CD4-positive, alpha-beta T cell treated with Interleukin-17A for 4 hours (primary cell): ENCODE measurements at places on chromosomes 3 and 15.
A peak's percentile ranks its signal among the peaks of the same experiment; 100 is the strongest.

- DNase-seq, result no peak
Observed at GRCh38 chr3:126124896-126125295, 41.0 kb upstream of the SLC41A3 start.

GRCh38 chr15:86849136-86849535 lies 769.5 kb downstream of the AGBL1 start:
- DNase-seq, result no peak

GRCh38 chr3:98328933-98329332 lies 24.7 kb upstream of the OR5K4 start:
- DNase-seq, result no peak

- DNase-seq, result peak; percentile 56
Observed at GRCh38 chr15:31357148-31357547, 30.5 kb downstream of the KLF13 start.

GRCh38 chr3:52397676-52398399 lies 47.1 kb downstream of the SEMA3G start:
- DNase-seq, result no peak

DNA sequence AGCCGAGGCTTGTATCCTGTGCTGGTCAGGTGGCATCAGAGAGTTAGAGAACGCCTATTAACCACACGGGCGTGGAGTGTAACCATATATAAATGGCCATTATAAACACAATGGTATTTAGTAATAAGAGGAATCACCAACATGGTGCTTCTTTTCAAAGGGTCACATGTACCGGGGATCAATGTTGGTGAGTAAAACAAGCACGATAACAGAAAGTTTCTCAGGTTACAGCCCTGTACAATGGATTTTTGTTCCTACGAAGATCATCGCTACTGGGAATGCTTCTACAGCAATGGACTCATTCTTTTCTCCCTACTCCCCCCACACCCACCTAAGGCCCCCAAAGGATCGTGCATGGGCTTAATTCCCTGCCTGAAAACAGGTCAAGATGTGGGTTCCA lies 42.5 kb downstream of the MEIS2 start:
- no peak for DNase-seq

GRCh38 chr3:76523337-76523736 lies 516.6 kb upstream of the ROBO2 start:
- no peak for DNase-seq

GRCh38 chr3:111684640-111685039 lies 89.5 kb upstream of the ZBED2 start:
- DNase-seq, result no peak

GRCh38 chr3:89649431-89649830 lies 542.0 kb downstream of the EPHA3 start:
- DNase-seq, result no peak

DNA sequence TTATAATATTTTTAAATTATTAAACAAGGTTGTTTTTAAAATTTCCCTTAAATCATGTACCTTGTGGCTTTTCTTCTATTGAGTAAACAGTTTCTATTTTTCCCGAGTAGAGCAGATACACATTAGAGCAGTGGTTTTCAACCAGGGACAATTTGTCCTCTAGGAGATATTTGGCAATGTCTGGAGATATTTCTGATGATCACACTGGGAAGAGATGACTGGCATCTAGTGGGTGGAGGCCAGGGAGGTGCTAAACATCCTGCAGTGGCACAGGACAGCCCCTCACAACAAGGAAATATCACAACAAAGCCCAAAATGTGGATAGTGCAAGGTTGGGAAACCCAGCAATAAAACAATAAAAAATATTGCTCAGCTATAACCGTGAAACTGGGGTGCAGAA lies 113.0 kb upstream of the PTPRG start:
- DNase-seq, result no peak

GRCh38 chr3:157700405-157700804 lies 197.2 kb upstream of the VEPH1 start:
- DNase-seq, result no peak

DNA sequence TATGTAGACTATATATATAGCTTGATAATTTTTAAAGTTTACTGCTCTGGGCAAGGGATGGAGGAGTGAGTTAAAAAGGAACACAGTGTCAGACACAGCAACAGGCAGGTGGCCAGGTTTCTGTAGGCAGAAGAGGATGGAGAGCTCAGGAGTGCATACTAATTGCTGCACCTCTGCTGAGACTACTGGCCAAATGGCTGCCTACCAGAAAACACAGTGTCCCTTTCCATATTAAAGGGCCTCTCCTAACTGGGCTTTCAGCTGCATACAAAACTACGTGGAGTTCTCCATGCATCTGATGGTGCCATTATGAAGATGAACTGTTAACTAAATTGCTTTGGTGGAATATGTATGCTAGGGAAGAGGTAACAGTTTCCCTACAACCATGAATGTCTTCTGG lies 1.8 kb downstream of the ATP13A4 start:
- no peak for DNase-seq

- no peak for DNase-seq
Observed at GRCh38 chr3:122247087-122247824, 63.8 kb downstream of the CASR start.

GRCh38 chr3:64805978-64806377 lies 118.2 kb upstream of the ADAMTS9 start:
- DNase-seq, result no peak

- no peak for DNase-seq
Observed at GRCh38 chr15:79299126-79299840, 11.6 kb upstream of the TMED3 start.
